ENCODE measurements at places on chromosomes 1 and 21.

DNA sequence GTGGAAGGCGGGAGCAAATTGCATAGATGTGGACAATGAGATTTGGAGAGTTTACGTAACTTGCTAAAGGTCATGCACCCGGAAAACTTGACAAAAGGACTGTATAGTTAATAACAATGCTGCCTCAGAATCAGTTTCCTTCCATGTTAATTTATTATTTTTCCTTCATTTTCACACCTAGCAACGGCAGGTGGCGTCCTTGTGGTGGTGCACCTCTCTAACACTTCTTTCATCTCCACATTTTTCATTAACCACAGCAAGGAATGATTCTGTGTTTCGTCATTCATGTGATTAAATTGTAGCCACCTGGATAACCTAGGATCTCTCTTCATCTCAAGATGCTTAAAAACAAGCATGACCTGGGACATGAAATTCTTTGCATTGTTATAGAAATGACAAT lies 2133.0 kb downstream of the NCAM2 start:
- DNase-seq, result no peak

- no peak for DNase-seq
These were observed 30.5 kb downstream of the ZBTB8OS start for GRCh38 chr1:32619701-32620485.

GRCh38 chr1:92482665-92483609 lies 3.8 kb downstream of the GFI1 start:
- DNase-seq, result no peak

- DNase-seq, result no peak
These were observed 29.3 kb downstream of the SGIP1 start for GRCh38 chr1:66563094-66563800.

GRCh38 chr1:164718821-164719220 lies 159.8 kb downstream of the PBX1 start:
- DNase-seq, result no peak
